Articular chondrocyte of knee joint (primary cell): ENCODE measurements at places on chromosomes 7 and 10. TPM values are rescaled to one million over a fixed set of nuclear protein-coding genes. Genes with fewer than 3 reads are reported as not detected.

The SYCE1 gene
- total RNA-seq = not detected in 2 replicates

The CCM2 gene
- total RNA-seq = 25.2 and 27.8 TPM in 2 replicates

The CPA5 gene
- 0.11 and 0.13 TPM in 2 replicates for total RNA-seq

The LRRC18 gene
- total RNA-seq = not detected in 2 replicates

The LGI1 gene
- total RNA-seq = 0.11 TPM in 1 of 2 replicates, not detected in the other

The TAS2R5 gene
- total RNA-seq = 1.9 and 2.6 TPM in 2 replicates

The PLXNA4 gene
- 14.5 and 21.7 TPM in 2 replicates for total RNA-seq

The CCT6A gene
- 136 and 155 TPM in 2 replicates for total RNA-seq

The GIMAP4 gene
- 0.43 TPM in 1 of 2 replicates, not detected in the other for total RNA-seq
